ENCODE measurements at places on chromosomes 5 and 9. TPM values are rescaled to one million over a fixed set of nuclear protein-coding genes. Genes with fewer than 3 reads are reported as not detected.

ADRA1B gene
- 0.13 TPM for total RNA-seq

THG1L gene
- total RNA-seq = 6.7 TPM

GRAMD2B gene
- 3.4 TPM for total RNA-seq

STK32A gene
- total RNA-seq = not detected

PCDHGB5 gene
- total RNA-seq = 13.4 TPM

DNAI1 gene
- not detected for total RNA-seq

WNT8A gene
- not detected for total RNA-seq

ISL1 gene
- not detected for total RNA-seq

PDE6A gene
- not detected for total RNA-seq

LRRC70 gene
- 45.2 TPM for total RNA-seq

HEMGN gene
- not detected for total RNA-seq

CA9 gene
- total RNA-seq = 0.14 TPM

MELK gene
- total RNA-seq = 73.0 TPM

RANBP17 gene
- 8.0 TPM for total RNA-seq

AGXT2 gene
- not detected for total RNA-seq

EQTN gene
- not detected for total RNA-seq

ARID3C gene
- 0.07 TPM for total RNA-seq

SPINK4 gene
- not detected for total RNA-seq

HEXB gene
- total RNA-seq = 139 TPM

RNF183 gene
- total RNA-seq = not detected

SIT1 gene
- total RNA-seq = not detected

OR1J2 gene
- not detected for total RNA-seq

F2RL2 gene
- 0.80 TPM for total RNA-seq

WDR70 gene
- 38.1 TPM for total RNA-seq

NSG2 gene
- total RNA-seq = not detected

PRELID2 gene
- 29.3 TPM for total RNA-seq
